Naive thymus-derived CD8-positive, alpha-beta T cell (primary cell): ENCODE measurements at places on chromosomes 1 and 21.

DNA sequence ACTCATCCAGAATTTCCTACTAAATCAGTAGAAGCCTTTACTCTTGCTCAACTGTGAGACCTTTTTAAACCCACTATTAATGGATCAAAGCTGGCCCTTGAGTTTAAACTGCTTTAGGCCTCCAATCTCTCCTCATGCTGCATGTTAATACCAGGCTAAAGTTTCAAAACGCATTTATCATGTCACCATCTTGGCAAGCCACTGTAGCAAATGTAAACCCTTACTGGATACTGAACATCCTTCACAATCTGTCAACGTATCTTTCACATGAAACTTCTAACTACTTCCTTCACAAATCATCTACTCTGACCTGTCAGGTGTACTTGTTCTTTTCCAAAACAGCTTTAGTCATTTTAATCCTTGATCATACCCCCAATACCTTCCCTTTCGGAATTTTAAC is 3.0 kb downstream of the PAXBP1 start:
- no peak for DNase-seq

- DNase-seq, result no peak
Observed at GRCh38 chr1:40582116-40582515, 50.7 kb downstream of the ZNF684 start.

DNA sequence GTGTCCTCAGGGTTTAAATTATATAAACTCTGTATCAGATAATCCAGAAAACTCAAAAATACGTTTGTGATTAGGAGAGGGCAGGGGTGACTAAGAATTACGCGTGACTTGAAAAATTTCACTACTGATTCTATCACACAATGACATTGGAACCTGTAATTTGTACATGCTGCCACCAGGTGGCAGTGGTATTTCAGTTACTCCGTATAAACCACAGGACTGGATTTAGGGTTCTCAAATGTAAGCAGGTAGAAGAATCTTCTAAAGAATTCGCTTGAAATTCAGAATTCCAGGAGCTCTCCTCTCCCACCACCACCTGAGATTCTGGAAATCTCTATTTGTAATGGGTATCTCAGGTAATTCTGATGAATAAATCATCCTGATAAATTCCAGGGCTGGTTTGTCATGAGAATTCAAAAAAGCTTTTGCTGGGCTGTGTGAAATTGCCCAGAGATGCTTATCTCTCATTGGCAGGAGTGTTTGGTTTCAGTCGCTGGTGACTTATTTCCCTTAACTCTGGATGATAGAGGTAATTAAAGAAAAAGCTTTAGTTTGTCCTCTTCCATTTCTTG is 1.7 kb upstream of the KRTAP7-1 start:
- DNase-seq, result no peak

DNA sequence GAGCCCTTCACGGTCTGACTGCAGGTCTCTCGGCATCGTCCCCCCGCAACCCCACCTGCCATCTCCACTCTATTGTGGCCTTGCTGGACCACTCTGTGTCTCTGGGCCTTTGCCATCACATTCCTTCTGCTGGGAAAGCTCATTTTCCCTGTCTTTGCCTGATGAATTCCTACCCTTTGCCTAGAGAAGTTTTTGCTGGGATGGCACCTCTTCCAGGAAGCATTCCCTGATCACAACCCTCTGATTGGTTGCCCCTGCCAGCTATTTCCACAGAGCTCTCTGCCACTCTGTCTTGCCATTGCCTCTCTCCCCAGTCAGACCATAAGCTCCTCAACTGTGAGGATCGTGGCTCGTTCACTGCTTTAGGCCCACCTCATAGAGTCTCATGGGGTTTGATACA is 28.9 kb upstream of the GPR37L1 start:
- DNase-seq, result no peak

DNA sequence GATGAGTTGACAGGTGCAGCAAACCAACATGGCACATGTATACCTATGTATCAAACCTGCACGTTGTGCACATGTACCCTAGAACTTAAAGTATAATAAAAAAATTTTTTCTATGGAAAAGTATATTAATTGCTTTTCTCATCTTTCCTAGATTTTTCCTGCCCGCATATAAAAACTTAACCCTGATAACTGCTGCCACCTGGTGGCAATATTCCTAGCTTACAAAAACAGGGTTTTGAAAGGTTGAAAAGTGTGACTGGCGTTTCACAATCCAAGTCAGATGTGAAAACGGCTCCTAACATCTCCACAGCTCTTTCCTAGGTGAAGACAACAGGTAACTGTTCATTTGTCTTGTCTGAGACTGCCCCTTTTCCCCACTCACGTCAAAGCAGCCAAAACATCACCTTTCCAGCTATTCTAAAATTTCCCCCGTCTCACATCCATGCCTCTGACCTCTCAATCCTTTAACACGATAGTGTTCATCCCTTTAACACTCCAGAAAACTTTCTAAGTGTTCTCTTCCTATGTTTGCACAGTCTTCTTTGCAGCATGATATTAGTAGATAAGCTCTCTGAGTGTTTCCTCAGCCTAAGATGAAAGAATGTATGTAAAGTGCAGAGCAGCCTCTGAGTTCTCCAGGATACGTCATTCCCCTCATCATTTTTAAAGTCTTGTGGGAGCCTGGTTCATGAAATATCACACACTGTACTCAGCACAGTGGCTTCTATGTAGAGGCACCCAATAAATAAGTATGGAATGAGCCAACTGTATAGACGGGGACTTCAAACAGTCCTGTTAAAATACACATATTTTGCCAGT is 27.5 kb downstream of the OVGP1 start:
- DNase-seq, result peak; percentile 45

DNA sequence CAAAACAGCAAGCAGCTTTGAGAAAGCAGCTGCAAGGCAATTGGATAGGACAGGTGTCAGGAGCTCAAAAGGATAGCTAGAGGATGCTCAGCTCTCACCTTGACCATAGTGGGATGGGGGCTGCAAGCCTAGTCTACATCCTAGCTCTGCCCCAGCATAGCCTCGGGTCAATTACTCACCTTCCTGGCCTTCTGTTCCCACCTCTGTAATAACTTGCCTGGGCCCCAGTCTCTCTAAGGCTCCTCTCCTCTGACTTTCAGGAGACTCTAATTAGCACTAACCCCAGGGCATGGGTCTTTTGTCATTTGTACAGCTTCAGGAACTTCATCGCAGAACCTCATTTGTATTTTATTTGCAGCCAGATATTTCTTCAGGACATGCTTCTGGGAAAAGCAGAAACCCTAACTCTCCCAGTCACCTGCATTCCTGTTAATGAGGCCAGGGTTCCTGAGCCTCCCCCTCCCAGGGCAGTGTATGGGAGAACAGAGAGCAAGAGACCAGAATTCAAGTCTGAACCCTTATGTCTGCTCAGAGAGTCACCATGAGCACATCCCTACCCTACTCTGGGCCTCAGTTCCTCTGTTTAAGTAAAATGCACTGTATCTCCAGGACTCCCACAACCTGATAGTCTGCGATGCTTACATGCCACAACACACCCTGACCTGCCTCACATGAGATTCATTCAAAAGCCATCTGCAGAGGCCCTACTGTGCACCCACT is 108.1 kb downstream of the MATN1 start:
- DNase-seq, result no peak

- no peak for DNase-seq
Observed at GRCh38 chr1:85570446-85571180, 9.9 kb upstream of the CCN1 start.

GRCh38 chr1:119962296-119962968 is 66.1 kb upstream of the ADAM30 start:
- DNase-seq, result no peak

- no peak for DNase-seq
Observed at GRCh38 chr1:59703226-59703917, 111.4 kb upstream of the HOOK1 start.

GRCh38 chr1:185353124-185353523 is 36.1 kb upstream of the IVNS1ABP start:
- DNase-seq, result no peak

- DNase-seq, result no peak
Observed at GRCh38 chr1:235079443-235080296, 49.0 kb downstream of the TOMM20 start.

DNA sequence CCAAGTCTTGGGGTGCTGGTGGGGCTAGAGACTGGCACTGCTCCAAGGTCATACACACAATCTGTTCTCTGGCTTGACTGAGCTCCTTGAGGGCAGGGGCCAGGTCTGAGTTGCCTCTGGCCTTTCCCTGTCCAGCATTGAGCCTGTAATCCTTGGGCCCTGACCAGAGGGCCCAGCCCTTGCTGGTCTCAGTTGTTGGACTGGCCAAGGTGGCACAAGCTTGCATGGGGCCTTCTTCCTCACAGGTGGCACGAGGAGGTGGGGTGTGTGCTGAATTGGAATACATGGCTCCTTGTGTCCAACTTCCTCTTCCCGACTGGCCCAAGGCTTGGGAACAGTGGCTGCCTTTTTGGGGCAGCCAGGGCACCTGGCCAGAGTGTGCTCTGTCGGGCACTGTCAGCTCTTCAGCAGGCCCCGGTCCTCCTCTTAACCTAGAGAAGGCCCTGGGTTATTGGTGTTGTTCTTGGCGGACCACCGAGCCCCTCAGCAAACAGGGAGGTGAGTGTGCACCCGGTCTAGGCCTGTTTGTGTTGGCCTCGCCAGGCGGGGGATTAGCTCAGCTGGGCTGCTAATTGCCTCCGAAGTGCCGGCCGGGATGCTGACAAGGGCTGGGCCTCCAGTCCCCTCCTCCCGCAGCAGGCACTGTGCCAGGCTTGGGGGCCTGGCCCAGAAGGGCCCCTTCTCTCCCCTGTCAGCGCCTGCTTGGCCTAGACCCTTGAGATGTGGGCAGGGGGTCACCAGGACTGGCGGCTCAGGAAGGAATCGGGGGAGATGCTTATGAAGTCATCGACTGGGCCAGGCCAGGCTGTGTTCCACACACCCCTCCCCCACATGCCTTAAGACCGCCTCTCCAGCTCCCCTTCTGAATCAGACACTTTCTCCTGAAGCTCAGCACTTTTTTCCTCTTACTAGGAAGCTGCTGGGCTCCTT is 28.5 kb downstream of the WNT4 start:
- no peak for DNase-seq

DNA sequence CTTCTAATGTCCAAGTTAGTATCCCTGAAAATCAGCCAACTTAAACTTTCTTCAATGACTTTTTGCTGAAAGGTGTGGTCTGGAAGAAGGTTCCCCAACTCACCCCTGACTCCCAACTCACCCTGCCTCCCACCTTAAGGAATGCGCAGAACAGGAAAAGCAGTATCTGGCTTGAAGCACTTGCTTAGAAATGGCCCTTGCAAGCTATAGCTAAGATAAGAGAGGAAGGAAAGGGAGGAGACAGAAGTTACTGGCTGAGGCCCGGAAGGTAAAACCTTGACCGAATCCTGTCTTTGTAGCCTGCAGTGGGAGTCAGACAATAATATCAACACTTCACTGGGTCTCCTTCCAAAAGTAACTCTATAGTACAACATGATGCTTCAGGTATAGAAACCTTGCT is 2.9 kb downstream of the CYYR1 start:
- DNase-seq, result no peak

DNA sequence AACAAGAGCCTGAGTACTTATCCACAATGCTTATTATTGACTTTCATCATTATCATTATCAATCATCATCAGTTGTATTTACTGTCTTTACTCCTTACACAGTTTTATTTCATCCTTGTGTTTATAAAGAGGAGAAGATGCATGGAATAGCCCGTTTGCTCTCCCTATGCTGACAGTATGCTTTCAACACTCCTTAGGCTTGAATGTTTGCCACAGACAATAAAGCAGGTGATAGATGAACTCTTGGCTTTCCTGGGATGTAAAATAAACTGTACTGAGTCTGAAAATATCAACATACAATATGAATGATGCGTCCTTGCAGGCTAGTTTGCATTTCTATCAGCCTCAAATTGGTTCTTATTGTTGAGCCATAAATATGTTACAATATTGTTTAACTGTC is 891.8 kb upstream of the NCAM2 start:
- no peak for DNase-seq

DNA sequence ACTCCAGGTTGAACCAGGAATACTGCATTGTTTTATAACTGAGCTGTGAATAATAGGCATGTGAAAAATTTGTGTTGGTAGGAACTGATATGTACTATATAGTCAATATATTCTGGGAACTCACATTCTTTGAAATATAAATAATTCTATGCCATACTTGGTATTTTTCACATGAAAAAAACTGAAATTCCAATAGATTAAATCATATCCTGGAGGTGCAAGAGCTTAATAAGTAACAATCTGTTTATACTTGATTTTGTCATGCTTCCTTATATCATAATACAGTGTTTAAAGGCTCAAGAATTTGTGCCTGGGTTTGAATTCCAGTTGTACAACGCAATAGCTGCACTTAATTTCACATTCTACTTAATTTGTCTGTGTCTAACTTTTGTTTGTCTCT is 387.0 kb downstream of the USP25 start:
- DNase-seq, result no peak

DNA sequence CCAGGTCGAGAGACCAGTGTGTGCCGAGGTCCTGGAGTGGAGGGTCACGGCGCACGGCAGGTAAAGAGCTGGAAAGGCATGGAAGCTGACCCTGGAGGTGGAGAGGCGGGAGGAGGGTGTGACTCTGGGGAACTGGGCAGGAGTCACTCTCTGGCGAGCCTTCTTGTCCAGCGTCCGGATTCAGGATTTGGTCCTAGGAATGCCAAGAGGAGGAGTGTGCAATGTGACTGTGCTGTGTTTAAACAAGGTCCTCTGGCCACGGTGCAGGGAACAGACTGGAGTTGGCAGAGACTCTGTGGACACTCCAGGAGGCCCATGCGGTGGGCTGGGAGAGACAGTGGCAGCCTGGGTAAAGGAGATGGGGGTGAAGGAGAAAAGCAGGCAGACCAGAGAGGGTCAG is 64.2 kb upstream of the CASZ1 start:
- DNase-seq, result no peak

DNA sequence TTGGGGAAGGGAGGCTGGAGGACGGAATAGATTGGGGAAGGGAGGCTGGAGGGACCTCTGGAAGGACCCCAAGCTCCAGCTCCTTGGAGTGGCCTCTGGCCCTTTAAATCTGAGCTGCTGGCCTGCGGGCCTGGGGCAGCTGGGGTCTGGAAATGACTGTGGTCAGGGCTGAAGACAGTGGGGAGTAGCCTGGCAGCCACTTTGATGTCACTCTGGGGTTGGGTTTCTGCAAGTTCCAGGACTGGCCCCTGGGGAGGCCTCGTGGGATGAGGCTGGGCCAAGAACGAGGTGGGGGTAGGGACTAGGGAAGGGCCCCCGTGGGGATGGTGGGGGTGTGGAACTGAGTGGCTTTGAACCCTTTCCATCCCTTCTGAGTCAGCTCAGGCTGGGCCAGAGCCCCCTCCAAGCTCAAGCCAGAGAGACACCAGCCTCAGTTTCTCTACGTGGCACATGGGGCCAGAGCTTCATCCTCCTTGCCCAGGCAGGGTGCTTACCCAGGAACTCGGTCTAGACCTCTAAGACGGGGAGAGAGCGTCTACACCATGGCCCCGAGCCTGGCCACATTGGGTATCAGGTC is 59.7 kb downstream of the ALPL start:
- no peak for DNase-seq

GRCh38 chr1:156750711-156751450 is 594 bp downstream of the HDGF start:
- no peak for DNase-seq

- DNase-seq, result no peak
Observed at GRCh38 chr1:210755991-210756659, 377.8 kb downstream of the KCNH1 start.

GRCh38 chr21:39422527-39423241 is 22.9 kb downstream of the LCA5L start:
- DNase-seq, result no peak

GRCh38 chr1:172533513-172534151 is 682 bp downstream of the SUCO start:
- DNase-seq, result peak; percentile 56
